H9 (cell line): ENCODE measurements at places on chromosomes 16 and 17.

DNA sequence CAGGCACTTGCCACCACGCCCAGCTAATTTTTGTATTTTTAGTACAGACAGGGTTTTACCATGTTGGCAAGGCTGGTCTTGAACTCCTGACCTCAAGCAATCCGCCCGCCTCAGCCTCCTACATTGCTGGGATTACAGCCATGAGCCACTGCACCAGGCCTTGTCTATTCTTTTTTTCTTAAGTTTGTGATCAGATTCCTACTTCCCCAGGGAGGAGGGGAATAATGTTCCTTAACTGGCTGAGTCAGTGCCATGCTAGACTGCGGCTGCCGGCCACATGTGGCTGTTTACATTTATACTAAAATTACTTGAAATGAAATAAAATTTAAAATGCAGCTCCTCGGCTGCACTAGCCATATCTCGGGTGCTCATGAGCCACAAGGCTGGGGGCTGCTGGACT lies 27.8 kb upstream of the USP36 start:
- no peak for DNase-seq

DNA sequence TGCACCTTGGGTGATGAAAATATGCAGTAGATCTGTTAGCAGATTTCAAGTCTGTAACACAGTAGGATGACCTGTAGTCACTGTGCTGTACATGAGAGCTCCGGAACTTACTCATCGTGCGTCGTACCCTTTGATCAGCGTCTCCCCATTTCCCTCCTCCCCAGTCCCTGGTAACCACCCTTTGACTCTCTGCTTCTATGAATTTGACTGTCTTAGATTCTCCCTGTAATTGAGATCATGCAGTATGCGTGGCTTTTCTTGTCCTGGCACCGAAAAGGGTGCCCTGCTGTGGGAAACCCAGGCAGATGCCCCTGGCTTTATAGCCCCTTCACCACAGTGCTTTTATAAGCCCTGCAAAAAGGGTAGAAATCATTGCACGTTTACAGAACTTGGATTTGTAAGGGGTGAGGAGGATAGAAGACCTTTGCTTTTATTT lies 20.5 kb downstream of the CLEC16A start:
- no peak for DNase-seq

- no peak for DNase-seq
These were observed 223.5 kb downstream of the CCDC182 start for GRCh38 chr17:57521606-57522005.

GRCh38 chr17:6514371-6514770 lies 42.0 kb downstream of the PITPNM3 start:
- no peak for DNase-seq

- DNase-seq: no peak
These were observed 116.6 kb downstream of the MRTFB start for GRCh38 chr16:14187517-14188338.

DNA sequence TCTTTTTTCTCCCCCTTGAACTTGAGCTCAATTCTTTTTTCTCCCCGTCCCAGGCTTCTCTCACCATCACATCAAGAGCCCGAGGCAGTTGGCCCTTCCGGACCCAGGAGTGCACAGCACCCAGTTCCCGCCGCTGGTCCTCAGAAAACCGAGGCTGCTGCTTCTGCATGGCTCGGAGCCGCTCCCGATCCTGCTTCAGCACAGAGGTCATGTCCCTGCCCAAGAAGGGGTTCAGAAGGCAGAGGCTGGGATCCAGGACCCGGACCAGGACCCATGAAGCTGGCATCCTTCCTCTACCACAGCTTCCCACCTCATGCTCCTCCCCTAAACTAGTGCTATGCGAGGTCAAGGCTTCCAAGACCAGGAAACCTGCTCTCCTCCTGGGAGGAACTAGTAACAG lies 10.5 kb downstream of the PER1 start:
- no peak for DNase-seq

DNA sequence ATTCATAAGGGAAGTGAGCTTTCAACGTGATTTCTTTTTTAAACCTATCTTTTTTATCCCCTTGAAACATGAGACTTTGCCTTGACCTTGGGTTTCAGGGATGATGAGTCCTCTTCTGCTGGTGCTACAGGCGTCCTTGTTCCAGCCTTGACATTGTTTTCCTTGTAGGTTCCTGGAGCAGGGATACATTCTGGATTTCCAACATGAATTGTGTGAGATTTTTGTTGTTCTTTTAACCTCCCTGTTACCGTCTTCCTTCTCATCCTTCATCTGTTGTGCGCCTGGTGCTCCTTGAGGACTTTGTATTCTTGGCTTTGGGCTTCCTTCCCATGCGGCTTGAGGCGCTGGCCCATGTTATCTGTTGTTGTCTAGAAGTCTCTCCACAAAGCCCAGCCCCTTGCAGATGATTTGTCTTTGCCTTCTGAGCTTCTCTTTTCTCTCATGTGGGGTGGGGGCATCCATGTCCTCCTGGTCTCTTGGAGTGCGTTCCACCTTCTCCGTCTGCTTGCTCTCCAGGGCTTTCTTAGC lies 283.6 kb downstream of the SNX29 start:
- no peak for DNase-seq

DNA sequence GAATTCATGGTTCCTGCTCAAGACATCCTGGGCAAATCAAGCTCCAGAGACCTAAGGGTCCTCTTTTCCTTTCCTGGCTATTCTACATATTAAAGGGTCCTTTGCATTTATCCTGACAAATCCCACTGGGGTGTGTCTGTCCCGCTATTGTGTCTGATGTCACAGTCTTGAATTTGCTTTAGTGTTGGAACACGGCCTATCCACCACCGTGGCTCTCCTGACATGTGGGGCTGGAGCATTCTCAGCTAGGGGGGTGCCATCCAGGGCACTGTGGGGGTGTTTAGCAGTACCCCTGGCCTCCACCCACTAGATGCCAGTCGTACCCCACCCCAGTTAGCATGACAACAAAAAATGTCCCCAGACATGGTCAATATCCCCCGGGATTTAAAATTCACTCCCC lies 92.9 kb downstream of the IRF8 start:
- no peak for DNase-seq

DNA sequence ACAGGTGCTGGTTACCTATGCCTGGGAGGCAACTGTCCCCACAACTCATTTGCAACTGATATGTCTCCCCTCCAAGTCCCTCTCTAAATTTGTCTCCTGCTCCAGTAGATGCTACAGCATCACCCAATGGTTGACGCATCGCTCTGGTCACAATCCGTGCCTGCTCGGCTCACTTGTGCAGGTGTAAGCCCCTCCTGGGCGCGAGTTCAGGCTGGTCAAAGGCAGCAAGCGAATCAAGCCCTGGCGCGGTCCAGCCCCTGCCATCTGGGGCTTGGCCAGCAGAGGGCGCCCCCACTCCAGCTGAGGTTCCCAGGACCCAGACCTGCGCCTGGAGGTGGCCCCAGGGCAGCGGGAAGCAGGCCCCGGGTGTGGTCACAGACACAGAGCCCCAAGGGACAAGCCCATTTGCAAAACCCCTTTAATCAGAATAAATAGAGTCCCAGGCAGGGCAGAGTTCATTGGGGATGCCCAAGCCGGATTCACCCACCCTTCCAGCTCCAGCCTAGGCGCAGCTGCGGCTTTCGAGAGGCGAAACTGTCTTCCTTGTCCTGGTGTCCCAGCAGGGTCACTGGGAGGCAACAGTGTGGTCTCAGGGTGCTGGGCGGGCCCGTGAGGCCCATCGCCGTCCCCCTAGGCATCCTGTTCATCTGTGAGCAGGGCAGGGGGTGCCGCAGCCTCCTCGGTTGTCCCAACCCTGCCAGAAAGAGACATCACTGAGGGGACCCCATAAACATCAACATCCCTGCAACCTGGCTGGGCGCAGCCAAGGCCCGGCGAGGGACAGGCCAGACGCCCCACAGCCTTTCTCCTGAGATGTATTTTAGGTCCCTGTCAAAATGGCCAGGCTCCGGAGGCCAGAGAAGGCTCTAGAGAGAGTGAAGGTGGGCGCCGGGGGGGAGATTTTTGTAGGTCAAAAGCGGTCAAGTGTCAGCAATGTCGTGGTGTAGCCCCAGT lies 15.8 kb downstream of the TMC6 start:
- DNase-seq: peak; percentile 95

GRCh38 chr16:79845734-79846135 lies 245.2 kb upstream of the MAF start:
- no peak for DNase-seq

- DNase-seq: no peak
These were observed 17.9 kb upstream of the COL1A1 start for GRCh38 chr17:50219342-50219741.

GRCh38 chr17:59154721-59155438 lies at the start of gene SKA2:
SKA2 (minus strand) TSS chr17:59155186; CDS start chr17:59155163, 23 bp downstream.
- DNase-seq: no peak

GRCh38 chr16:24853830-24854229 lies 8.1 kb downstream of the SLC5A11 start:
- DNase-seq: no peak

DNA sequence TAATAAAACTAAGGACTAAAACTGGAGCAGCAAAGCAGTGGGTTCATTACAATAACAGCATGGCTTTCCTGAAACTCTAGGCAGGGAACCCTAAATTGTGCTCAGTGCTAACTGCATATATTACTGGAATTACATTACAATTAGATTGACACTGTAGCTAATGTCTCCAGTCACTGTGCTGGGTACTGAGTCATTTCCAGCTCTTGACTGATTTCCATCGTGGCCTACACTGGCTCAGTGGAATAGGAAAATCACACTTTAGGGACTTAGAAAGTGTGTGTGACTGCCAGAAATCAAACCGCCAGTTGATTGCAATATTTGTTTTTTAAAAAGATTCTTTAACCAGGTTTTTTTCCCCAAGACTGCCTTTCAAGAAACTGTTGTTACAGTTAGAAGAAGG lies 1447.4 kb upstream of the GOT2 start:
- DNase-seq: no peak

DNA sequence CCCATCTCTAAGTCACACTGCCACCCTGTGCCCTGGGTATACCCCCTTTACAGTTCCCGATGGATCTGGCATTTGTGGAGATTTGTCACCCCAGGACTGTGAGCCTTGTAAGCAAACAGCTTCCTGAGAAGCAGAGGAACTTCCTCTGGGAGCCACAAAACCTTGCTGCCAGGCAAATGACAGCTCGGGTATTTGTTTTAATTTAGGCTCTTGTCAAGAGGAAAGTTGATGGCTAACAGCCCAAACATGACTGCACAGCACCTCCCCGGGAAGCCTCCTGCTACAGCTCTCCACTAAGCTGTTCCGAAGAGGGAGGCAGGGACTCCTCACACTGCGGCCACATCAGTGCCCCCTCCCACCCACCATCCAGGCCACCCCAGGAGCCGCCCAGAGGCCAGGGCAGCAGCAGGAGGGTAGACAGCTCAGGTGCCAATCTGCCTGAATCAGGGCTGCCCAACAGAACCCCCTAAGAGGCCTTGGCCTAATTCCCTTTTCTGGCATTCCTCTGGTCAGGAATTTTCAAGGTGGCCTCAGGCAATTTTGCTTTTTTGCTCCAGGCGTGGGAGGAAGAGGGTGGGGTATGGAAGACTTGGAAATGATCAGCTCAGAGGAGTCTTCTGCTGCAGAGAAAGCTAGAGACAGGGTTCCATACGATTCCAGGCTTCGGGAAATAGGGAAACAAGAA lies 2.6 kb downstream of the ABR start:
- DNase-seq: no peak

DNA sequence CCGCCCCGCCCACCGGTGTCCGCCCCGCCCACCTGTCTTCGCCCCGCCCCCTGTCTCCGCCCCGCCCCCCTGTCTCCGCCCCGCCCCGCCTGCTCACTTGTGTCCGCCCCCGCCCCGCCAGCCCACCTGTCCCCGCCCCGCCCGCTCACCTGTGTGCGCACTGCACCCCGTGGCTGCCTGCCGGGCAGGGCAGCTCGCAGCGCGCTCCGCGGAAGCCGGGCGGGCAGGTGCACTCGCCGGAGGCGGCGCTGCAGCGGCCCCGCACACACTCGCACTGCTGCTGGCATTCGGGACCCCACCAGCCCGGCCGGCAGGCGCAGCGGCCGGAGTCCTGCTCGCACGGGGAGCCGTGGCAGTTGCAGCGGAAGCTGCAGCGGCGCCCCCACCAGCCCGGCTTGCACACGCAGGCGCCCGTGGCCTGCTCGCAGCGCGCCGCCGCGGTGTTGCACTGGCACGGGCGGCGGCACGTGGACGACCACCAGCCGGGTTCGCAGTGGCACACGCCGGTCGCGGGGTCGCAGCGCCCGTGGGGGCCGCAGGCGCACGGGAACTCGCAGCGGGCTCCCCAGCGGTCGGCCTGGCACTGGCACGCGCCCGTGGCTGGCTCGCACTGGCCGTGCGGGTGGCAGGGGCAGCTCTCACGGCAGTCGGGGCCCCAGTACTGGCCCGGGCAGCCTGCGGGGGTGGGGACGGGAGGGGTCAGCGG lies 2.1 kb downstream of the SCARF1 start:
- peak; percentile 96 for DNase-seq

DNA sequence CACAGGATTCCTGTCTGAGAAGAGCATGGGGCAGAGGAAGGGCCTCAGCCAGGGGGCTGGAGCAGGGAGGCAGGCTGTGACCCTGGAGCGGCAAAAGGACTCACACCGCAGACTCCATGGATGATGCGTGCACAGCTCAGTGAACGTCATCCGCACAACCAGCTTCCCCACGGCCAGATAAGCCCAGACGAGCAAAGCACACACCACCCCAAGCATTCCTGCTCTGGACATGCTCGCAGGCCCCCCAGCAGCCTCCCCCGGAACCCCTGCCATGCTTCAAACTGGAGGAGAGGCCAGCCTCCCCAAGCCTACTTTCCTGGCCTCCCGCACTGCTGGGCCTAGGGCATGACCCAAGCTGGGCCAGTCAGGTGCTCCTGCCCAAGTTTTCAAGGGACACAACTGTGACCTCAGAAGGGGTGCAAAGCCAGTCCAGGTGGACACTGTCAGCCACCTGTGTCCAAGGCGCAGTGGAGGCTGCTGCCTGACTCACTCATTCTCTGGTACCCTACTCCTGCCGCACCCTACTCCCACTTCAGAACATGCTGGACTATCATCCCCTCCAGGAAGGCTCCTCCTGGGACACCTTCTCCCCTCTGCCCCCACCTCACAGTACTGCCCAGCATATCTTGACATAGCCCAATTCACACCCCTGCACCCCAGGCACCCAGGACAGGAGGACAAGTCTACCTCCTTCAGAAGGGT lies 4.8 kb downstream of the BCAR1 start:
- no peak for DNase-seq

- DNase-seq: peak; percentile 76
These were observed 39.2 kb downstream of the ZNF778 start for GRCh38 chr16:89256651-89257254.

- DNase-seq: no peak
These were observed 76.9 kb upstream of the GNG13 start for GRCh38 chr16:877242-878071.

- DNase-seq: no peak
These were observed 480.1 kb downstream of the SOX9 start for GRCh38 chr17:72600934-72601333.

DNA sequence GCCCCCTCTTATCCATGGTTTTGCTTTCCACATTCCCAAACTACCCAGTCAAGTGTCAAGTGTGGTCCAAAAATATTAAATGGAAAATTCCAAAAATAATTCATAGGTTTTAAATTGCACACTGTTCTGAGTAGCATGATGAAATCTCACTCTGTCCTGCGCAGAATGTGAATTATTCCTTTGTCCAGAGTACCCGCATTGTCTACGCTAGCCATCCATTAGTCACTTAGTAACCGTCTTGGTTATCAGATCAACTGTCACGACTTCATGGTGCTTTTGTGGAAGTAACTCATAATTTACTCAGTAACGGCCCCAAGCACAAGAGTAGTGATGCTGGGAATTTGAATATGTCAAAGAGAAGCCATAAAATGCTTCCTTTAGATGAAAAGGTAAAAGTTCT lies 94.9 kb downstream of the SLC39A11 start:
- peak; percentile 5 for DNase-seq

- DNase-seq: no peak
These were observed 151.3 kb downstream of the RPTOR start for GRCh38 chr17:80695979-80696378.
